ENCODE measurements at places on chromosomes 6 and 20.

DNA sequence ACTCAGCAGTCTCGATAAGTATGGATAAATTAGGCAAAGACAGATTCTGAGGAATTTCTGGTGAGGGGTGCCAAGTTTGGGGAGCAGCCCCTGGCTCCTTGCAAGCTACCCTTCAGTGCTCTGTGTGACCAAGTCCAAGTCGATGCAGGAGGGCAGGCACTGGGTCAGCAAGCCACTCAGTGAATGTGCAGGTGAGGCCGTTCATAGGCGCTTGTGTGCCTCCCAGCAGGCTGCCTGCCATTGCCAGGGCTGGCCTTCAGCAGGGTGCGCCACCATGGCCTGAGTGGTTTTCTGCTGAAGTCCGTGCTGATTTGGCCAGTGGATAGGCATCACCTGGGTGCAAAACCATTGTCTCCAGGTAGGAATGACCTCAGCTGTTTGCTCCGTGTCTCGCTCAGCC, 3.3 kb upstream of the GNRH2 start:
- no peak for DNase-seq

GRCh38 chr6:46190889-46191288, 20.1 kb upstream of the ENPP5 start:
- DNase-seq: no peak

- no peak for DNase-seq
Observed at GRCh38 chr6:20835315-20836010, 301.2 kb downstream of the CDKAL1 start.

GRCh38 chr6:113089056-113089455, 741.9 kb downstream of the RFPL4B start:
- DNase-seq: no peak

- DNase-seq: no peak
Observed at GRCh38 chr20:6764619-6765018, 2.9 kb upstream of the BMP2 start.

- no peak for DNase-seq
Observed at GRCh38 chr6:1075444-1075843, 236.5 kb upstream of the FOXQ1 start.

DNA sequence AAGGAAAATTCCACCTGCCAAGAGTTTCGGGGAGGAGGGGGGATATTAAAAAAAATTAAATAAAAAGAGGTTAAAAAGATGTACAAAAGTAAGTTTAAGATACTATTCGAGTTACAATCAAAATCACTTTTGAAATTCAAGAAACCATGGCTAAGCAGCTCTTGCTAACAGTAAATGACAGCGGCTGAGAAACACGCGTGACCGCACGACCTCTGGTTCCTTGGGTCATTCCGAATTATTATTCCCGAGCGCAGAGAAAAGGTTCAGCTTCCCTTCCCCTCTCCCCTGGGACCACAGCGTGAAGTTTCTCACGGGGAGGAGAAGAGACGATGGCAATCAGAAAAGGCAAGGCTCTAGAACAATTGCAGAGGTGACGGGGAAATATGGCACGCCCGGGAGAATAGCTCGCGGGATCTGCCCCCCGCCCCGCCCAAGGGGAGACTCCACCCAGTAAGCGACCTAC, 496 bp downstream of the TMEM242 start:
- no peak for DNase-seq

- DNase-seq: no peak
Observed at GRCh38 chr6:159996626-159997497, 28.0 kb downstream of the IGF2R start.

GRCh38 chr6:18100296-18100695, 22.2 kb downstream of the NHLRC1 start:
- no peak for DNase-seq

- no peak for DNase-seq
Observed at GRCh38 chr6:135586844-135587243, 89.3 kb upstream of the AHI1 start.

DNA sequence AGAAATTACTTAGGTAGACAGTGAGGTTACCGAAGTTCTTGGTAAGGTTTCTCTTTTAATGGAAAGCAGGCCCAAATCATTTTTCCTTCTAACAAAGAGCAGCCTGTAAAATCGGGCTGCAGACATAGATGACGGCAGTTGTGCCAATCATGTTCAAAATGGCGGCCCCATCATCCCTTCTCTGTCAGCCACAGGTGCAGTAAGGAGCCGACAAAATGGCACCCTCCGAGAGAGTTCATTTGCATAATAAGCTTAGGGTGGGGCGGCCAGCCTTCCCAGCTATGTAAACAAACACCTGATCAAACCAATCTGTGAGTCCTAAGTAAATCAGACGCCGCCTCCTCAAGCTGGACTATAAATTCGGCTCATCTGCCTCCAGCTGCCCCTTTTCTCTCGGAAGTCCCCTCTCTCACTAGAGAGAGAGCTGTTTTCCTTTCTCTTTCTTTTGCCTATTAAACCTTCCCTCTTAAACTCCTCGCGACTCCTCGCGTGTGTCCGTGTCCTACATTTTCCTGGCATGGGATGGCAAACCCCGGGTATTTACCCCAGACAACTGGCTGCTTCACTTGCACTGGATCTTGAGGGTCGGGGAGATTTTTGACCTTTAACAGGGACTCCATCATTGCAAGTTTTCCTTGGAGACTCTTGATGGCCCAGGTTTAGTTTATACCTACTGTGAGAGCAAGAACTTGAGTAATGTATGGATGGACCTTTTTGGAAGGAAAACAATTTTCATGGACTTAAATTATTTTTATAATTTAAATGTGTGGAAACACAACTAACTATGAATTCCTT, 8.9 kb upstream of the DDR1 start:
- DNase-seq: no peak

- DNase-seq: no peak
Observed at GRCh38 chr20:46210672-46211330, 92.7 kb downstream of the CD40 start.

DNA sequence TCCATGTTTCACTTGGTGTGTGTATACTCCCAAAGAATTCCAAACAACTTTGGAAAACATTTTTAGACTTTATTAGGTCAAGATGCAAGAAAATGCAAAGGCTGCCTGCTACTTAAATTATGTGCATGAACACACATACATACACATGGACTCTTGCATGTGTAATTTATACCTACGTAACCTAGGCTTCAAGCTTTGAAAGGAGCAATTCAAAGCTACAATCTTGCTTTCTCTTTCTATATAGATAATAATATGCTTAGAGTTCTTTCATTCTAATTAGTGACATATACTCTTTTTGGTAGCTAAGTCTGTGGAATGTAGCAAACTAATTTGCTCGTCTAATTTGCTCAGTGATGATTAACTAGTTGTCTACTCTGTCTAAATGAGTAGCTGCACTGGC, 146.5 kb downstream of the EPHA7 start:
- DNase-seq: no peak

DNA sequence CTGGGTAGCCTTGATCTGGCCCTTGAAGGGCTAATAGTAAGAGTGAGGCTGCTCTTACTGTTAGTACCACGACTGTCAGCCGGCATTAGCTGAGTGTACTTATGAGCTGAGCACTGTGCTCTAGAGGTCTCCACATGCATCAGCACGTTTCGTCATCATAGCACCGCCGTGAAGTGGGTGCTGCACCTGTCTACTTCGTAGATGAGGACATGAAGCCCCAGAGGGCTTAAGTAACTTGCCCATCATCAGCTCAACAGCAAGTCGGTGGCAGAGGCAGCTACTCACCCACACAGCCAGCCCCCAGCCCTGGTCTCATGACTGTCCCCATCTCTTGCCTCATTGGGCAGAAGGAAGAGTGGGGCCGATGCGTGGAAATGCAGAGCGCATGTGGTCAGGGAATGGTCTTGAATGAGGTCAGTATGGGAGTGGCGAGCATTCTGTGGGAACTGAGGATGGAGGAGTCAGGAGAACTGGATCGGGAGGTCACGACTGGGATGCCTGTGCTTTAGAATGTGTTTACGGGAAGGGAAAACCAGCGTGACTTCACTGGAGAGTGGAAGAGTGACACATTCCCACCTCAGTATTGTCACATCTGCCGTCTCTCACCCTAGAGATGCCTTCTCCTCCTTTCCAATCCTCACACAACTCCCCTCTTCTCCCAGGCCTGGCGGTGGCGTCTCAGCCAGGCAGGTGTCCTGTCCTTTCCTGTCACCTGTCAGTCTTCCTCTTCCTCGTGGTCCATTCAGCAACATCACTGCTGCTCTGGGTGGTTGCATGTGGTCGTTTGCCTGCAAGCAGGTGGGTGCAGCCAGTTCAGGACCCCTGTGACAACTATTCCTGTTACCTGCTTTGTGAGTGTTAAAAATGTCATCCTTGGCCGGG, 6.0 kb downstream of the SYTL3 start:
- no peak for DNase-seq

GRCh38 chr6:78492351-78493017, 374.9 kb upstream of the IRAK1BP1 start:
- DNase-seq: no peak

DNA sequence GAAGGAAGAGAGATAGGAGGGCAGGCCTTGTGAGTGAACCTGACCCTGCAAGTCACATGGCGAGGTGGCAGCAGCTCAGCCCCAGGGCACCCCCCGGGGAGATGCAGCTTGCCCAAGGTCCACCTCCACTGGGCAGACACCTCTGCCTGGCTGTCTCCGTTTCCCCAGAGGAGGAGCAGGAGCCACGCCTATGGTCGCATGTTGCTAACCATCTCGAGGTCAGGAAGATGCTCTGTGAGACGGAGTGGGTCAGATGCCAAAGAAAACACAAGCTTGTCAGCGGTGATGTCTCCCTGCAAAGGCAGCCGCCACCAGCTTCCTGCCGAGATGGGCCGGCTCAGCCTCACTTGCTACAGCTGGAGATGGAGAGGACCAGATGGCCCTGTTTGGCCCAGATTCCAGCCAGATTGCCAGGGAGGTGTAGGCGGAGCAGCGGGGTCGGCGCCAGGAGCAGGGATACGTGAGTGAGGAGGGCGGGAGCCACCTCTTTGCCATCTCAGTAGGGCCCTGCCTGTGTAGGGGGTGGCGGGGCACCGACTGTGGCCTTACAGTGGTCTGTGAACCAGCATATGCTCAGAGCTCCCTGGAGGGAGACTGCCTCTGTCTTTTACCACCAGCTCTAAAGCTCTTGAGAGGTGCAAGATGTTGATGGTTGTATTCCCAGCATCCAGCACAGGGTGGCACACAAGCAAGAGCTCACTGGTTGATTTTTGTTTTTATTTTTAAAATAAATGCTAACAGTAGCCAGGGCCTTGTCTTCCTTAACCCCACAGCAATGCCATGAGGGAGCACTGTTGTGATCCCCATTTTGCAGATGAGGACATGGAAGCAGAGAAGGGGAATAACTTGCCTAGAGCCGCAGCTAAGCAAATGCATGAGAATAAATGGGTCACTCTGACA, 42.9 kb upstream of the FAM83D start:
- no peak for DNase-seq

GRCh38 chr6:51118792-51119191, 300.1 kb downstream of the TFAP2B start:
- DNase-seq: no peak

- DNase-seq: no peak
Observed at GRCh38 chr6:113350461-113350860, 506.7 kb upstream of the MARCKS start.

DNA sequence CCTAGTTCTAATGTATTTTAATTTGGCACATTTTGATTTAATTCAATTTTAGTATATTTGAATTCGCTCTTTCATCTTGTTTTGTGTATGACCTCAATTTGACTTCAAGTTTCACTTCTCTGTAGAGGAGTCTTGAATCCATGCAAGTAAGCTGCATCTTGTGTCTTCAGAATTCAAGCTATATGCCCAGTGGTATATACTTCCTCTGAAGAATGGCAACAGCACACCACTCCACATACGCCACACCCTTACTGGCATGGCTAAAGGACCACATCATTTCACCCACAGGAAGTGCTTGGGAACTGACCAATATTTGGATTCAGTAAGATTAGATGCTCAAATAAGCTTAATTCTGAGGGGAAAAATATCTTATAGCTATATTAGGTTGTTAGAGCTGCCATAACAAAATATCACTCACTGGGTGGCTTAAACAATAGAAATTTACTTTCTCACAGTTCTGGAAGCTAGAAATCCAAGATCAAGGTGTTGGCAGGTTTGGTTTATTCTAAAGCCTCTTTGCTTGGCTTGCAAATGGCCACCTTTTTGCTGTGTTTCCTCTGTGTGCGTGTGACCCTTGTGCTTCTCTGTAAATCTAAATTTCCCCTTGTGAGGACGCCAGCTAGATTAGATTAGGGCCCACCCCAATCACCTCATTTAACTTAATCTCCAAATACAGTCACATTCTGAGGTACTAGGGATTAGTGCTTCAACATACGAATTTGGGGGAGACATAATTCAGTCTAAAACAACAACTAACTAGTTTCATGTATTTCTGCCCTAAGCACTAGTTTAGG, 2.8 kb upstream of the ASF1A start:
- no peak for DNase-seq

DNA sequence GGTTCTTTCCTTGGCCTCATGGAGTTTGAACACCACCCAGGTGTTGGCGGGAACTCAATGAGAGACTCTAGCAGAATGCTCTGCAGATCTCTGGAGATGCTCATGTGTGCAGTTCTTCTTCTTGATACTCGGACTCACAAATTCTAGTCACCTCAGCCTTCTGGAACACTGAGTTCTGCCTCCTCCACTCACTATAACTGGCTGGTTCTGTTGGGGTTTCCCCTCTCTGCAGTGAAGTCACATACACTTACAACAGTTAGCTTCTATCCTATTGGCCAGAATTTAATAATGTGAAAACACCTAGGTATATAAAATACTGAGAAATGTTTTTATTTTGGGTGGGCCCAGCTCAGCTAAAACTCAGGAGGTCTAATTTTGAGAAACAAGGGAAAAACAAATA, 109.6 kb upstream of the HIVEP1 start:
- no peak for DNase-seq

- DNase-seq: no peak
Observed at GRCh38 chr20:32920530-32921298, 62.0 kb downstream of the EFCAB8 start.

DNA sequence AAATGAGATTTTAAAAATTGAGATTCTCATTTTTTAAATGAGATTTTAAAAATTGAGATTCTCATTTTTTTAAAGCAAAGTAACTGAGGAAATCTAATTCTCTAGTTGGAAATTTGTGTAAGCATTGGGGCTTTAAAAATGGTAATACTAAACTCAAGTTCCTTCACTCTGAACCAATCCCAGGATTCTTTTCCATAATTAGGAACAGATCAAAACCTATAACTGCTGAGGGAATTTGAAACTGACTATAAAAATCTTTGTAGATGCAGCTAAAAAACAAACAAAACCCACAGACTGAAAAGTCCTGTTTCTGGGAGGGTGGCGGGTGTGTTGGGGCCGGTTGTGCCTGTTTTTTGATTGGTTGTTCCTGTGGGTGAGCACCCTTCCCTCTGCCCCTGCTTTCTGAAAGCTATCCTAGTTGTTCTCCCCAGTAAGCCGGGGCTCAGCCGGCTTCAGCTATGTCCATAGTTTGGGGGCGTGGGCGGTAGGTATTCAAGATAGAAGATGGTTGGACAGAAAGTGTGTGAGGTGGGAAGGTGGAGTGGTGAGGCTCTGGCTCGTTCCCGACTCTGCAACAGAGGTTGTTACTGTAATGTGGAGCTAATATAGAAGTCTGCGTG, 49.3 kb downstream of the GFRA4 start:
- DNase-seq: no peak
